ENCODE measurements at places on chromosomes 4 and X. TPM values are rescaled to one million over a fixed set of nuclear protein-coding genes. Genes with fewer than 3 reads are reported as not detected.

DNA sequence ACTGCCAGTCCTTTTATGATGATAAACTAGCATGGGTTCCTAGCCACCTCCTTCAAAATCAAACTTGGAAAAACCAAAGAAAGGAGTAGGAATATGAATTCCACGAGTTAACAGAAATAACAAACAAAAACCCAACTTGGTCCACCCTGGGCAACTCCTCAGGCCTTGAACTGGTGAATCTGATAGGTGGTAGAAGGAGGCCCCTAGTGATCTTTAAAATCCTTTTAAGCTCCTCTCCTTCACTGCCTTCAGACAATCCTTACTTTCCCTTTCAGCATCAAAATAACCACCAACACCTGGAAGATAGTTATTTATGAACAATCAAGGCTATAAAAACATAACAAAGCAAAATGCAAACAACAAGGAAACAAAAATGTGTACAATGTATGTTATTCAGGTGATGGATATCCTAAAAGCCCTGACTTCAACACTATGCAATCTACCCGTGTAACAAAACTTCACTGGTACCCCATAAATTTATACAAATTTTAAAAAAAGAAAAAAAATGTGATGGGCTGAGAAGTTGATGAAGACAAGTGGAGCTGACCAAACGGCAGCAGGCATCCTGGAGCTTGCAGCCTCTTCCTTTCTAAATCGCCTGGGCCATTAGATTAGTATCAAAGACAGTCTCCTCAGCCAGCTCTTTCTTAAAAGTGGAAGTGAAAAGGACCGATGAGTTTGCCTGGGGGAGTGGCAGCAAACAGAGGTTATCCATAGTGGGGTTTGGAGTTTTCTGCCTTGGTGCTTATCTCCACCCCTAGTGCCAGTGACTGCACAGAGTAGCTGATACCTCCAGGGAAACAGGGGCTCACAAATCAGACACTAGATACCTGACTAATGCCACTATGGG lies 179.6 kb downstream of the TMA16 start:
- H3K4me1 ChIP-seq: no peaks in the 10 kb centered on the region
- H3K27me3 ChIP-seq: no peaks in the 10 kb centered on the region
- no peaks in the 10 kb centered on the region for H3K36me3 ChIP-seq
- DNase-seq: no peak
- H3K4me3 ChIP-seq: no peak overlapping the region
- no peak overlapping the region for H3K27ac ChIP-seq

GRCh38 chrX:31225819-31226218 lies 154.0 kb upstream of the FTHL17 start:
- peaks cover 9% of the 10 kb centered on the region for H3K4me1 ChIP-seq
- no peak for DNase-seq
- H3K4me3 ChIP-seq: no peak overlapping the region
- no peak overlapping the region for H3K27ac ChIP-seq
- no peaks in the 10 kb centered on the region for H3K27me3 ChIP-seq

GRCh38 chrX:45063319-45064095 lies 137.2 kb downstream of the DIPK2B start:
- H3K4me1 ChIP-seq: no peaks in the 10 kb centered on the region
- H3K27me3 ChIP-seq: no peaks in the 10 kb centered on the region
- peak; percentile 46 for DNase-seq

DNA sequence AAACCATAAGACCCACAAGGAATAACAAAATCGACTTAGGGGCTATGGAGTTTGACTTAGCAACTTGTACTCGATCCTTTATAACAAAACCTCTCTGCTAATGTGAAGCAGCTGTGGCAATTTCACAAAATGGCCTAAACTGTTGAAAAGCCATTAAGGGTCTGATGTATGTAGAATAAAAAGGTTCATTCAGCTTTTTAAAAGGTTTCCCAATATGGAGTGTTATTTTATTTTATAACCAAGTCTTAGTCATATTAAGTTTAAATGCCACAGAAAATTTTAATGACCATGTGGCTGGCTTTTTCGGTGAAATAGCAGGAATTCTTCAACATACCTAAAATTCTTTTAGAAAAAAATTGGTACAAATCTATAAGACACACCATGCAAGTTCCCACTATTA lies 291.8 kb upstream of the HAND2 start:
- H3K4me1 ChIP-seq: no peaks in the 10 kb centered on the region
- no peak for DNase-seq
- no peaks in the 10 kb centered on the region for H3K36me3 ChIP-seq
- no peak overlapping the region for H3K4me3 ChIP-seq
- H3K27ac ChIP-seq: no peak overlapping the region

GRCh38 chrX:66756717-66757116 lies 117.8 kb upstream of the EDA2R start:
- no peak overlapping the region for H3K27ac ChIP-seq
- H3K4me1 ChIP-seq: no peaks in the 10 kb centered on the region
- no peaks in the 10 kb centered on the region for H3K36me3 ChIP-seq
- no peak overlapping the region for H3K4me3 ChIP-seq
- DNase-seq: no peak

- H3K27ac ChIP-seq: no peak overlapping the region
- no peaks in the 10 kb centered on the region for H3K27me3 ChIP-seq
- no peaks in the 10 kb centered on the region for H3K36me3 ChIP-seq
Measured at GRCh38 chrX:45445745-45446412, 245.2 kb upstream of the DIPK2B start.

- no peaks in the 10 kb centered on the region for H3K27me3 ChIP-seq
- no peaks in the 10 kb centered on the region for H3K36me3 ChIP-seq
- H3K27ac ChIP-seq: no peak overlapping the region
- H3K4me3 ChIP-seq: no peak overlapping the region
- DNase-seq: peak; percentile 16
- H3K4me1 ChIP-seq: no peaks in the 10 kb centered on the region
Measured at GRCh38 chr4:101938836-101939235, 148.3 kb downstream of the BANK1 start.

DNA sequence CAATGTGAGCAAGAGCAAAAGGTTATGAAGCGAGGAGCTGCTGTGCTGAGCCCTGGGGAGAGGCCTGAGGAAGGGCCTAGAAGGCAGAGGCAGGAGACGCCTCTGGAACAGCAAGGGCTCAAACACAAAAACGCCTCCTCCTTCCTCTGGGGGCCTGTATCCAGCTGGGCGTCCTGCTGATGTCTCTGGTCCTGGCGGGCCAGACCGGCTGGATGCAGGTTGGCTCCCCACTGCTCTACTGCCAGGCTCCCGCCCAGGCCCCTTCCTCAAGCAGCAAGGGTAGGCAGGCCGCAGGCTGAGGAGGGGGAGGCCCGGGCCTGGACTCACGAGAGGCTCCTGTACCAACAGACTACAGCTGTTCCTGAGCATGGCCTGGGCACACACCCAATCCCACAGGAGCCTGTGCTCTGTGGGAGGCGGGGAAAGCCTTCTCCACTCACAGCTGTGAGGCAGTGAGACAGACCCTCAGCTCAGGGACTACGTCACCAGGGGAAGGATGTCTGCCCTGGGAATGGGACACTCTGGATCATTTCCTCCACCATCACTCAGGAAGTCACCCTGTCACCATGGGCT lies 2.3 kb downstream of the HAUS7 start:
- no peaks in the 10 kb centered on the region for H3K27me3 ChIP-seq
- no peak for DNase-seq
- no peak overlapping the region for H3K27ac ChIP-seq

- no peaks in the 10 kb centered on the region for H3K36me3 ChIP-seq
- peak; percentile 14 for DNase-seq
- peaks cover 3% of the 10 kb centered on the region for H3K4me1 ChIP-seq
- no peaks in the 10 kb centered on the region for H3K27me3 ChIP-seq
- H3K27ac ChIP-seq: peak overlapping the region; percentile 16
Measured at GRCh38 chrX:22800806-22801205, 199.0 kb upstream of the DDX53 start.

GRCh38 chrX:2712890-2713840 lies 22.1 kb downstream of the CD99 start:
- no peak overlapping the region for H3K27ac ChIP-seq
- no peak for DNase-seq
- H3K27me3 ChIP-seq: no peaks in the 10 kb centered on the region
- H3K4me3 ChIP-seq: no peak overlapping the region
- peaks cover 30% of the 10 kb centered on the region for H3K36me3 ChIP-seq
- peaks cover 25% of the 10 kb centered on the region for H3K4me1 ChIP-seq

DNA sequence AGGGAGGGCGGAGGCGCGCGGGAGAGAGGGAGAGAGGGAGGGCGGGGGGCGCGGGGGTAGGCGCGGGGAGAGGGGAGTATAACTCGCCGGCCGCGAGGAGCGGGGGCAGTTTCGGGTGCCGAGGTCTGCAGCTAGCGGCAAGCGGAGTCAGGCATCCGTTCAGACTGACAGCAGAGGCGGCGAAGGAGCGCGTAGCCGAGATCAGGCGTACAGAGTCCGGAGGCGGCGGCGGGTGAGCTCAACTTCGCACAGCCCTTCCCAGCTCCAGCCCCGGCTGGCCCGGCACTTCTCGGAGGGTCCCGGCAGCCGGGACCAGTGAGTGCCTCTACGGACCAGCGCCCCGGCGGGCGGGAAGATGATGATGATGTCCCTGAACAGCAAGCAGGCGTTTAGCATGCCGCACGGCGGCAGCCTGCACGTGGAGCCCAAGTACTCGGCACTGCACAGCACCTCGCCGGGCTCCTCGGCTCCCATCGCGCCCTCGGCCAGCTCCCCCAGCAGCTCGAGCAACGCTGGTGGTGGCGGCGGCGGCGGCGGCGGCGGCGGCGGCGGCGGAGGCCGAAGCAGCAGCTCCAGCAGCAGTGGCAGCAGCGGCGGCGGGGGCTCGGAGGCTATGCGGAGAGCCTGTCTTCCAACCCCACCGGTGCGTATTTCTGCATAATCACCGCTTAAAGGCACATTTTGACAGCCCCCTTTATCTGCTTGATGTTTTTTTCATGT lies at the start of gene POU4F2:
POU4F2 (plus strand) TSS at position 108 of the 720 bp plus-strand sequence; CDS start at position 356, 248 bp downstream.
- H3K4me1 ChIP-seq: no peaks in the 10 kb centered on the region
- H3K27me3 ChIP-seq: peaks cover 77% of the 10 kb centered on the region
- peak within 1 kb of the TSS; percentile 55 for H3K4me3 ChIP-seq
- DNase-seq: peak; percentile 3
- no peak within 1 kb of the TSS for H3K27ac ChIP-seq

DRD5 gene
- total RNA-seq: not detected

CLDN34 gene
- total RNA-seq: not detected

RAI2 gene
- 0.50 TPM for total RNA-seq

ART3 gene
- not detected for total RNA-seq

SPARCL1 gene
- total RNA-seq: 0.34 TPM

ANOS1 gene
- 15.3 TPM for total RNA-seq

CXCR3 gene
- total RNA-seq: not detected

CFAP299 gene
- total RNA-seq: not detected

NRK gene
- total RNA-seq: 18.3 TPM

All from astrocyte (in vitro differentiated cells and primary cell).